ENCODE measurements at places on chromosomes 2 and 18.

- DNase-seq: no peak
These were observed 22.2 kb upstream of the MSTN start for GRCh38 chr2:190084704-190085103.

DNA sequence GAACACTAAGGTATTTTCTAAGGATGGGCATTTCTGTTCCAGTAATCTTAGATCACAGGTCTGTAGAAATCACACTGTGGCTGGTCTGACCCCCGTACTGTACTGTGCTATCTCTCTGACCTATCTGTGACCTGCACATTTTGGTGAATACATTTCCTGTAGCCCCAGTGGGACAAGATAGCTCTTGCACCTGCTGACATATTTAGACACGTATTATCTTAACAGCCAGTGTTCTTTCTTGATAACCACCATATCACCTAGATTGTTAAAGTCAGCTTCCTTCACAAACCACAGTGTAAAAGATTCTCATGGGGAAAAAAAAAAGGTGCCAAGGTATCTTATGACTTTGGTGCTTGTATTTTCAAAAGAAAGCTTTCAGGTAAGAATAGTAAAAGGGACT is 39.8 kb upstream of the TMEM247 start:
- no peak for DNase-seq

- DNase-seq: no peak
These were observed 336.9 kb upstream of the PIK3C3 start for GRCh38 chr18:41618147-41618546.

DNA sequence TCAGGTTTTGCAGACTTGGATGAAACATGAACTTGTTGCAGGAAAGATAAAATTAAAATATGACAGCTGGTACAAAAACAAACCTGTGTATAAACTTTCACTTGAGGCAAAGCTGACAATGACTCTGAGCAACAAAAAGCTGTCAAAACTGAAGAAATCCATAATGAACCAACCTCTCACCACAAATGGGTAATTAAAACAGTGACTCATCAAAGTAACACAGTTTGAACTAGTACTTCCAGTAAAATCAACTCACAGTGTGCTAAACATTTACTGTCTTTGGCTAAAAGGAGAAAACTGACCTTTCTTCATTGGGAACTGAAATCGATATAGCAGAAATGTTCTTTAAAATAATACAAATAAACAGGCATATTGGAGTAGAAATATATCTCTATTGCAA is 209.7 kb downstream of the WDPCP start:
- DNase-seq: no peak

DNA sequence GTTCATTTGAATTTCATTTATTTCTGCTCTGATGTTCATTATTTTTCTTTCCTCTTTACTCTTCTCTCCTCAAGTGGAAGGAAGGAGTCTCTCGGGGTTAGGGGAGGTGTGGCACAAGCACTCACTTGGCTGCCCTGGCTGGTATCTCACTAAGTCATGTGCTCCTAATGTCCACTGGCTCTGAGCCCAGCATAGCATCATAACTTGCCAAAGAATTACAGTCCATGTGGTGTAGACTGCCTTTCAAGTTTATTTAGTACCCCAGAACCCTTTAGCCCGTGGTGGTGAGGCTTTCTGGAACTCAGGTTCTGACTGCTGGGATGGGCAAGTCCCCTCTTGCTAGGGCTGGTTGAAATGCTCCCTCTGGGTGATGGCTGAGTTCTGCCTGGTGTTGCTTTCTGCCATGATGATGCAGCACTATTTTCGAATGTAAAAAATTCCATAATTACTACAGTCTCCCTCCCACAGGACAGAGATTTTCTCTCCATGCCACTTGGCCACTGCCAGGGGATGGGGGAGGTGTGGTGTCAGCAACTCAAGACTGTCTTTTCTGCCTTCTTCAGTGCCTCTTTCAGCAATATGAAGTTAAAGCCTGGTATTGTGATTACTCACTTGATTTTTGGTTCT is 22.2 kb downstream of the SPAG16 start:
- no peak for DNase-seq

DNA sequence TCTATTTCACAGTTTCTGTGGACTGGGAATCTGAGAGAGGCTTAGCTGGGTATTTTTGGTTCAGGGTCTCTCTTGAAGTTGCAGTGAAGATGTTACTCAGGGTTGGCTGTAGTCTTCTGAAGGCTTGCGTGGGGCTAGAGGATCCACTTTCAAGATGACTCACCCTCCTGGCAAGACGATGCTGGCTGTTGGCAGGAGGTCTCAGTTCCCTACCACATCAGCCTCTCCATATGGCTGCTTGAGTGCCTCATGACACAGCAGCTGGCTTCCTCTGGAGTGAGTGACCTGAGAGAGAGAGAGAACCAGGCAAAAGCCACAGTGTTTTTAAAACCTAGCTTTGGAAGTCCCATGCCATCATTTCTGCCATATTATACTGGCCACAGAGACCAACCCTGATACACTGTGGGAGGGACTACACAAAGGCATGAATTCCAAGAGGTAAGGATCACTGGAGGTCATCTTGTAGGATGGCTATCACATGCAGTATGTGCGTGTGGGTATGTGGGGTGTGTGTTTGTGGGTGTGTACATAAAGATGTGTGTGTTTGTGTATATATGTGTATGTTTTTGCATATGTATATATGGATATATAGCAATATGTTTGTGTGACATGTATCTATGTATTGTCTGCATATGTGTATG is 25.1 kb downstream of the DNPEP start:
- DNase-seq: no peak

- DNase-seq: no peak
These were observed 450.2 kb downstream of the TSN start for GRCh38 chr2:122205641-122206040.

- DNase-seq: no peak
These were observed 14.8 kb upstream of the ZAP70 start for GRCh38 chr2:97698530-97698929.

DNA sequence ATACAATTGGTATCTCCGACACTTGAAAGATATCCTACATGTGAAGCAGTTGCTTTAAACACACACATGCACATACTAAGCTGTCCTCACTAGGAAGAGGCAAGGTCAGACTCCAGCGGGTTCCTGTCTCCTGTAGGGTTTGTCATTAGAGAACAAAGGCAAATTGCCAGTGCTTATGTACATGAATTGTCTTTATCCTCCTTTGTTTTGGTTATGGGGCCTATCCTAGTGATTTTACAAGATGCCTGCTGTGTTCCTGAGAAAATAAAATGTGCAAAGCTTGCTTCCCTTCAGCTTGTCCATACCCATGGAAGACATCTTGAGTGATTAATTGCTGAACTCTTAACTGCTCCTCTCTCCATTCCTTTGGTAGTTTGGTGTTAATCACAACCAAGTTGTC is 86.7 kb upstream of the SLC39A10 start:
- DNase-seq: no peak

GRCh38 chr2:9909106-9909505 is 42.4 kb upstream of the GRHL1 start:
- no peak for DNase-seq

GRCh38 chr2:38682008-38682575 is 16.2 kb downstream of the GALM start:
- DNase-seq: no peak

DNA sequence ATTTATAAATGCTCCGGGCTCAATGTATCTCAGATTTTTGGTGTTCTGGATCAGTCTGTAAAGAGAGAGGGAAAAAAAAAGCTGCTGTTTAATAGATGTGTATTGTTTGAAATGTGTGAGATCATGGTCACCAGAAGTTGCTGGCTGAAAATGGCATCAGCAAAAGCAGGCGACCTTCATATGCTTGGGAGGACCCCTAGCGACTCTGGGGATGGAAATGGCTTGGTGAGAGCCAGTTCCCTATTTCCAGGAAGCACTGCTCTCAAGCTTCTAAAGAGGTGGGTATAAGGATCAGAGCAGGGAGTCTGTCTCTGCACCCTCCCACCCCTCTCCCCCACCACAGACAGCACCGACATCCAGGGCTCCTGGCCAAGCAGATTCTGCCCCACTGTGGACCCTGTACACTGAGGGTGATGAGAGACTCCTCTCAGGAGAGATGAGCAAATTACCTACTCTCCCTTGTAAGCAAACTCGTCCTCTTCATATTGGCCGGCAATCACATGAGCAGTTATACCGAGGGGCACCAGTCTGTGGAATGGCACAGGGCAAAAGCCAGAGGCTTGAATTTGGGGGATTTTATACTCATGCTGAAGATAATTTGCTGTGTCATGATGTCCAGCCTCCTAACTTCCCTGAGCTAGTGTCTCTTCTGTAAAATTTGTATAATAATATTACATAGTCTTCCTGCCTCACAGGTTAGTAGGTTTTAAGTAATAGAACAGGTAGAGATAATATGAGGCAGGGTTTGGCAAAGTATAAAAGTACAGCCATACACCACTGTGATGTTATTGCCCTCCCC is 29.6 kb downstream of the LHCGR start:
- DNase-seq: no peak

GRCh38 chr18:58231930-58232329 is 187.9 kb downstream of the NEDD4L start:
- DNase-seq: no peak

DNA sequence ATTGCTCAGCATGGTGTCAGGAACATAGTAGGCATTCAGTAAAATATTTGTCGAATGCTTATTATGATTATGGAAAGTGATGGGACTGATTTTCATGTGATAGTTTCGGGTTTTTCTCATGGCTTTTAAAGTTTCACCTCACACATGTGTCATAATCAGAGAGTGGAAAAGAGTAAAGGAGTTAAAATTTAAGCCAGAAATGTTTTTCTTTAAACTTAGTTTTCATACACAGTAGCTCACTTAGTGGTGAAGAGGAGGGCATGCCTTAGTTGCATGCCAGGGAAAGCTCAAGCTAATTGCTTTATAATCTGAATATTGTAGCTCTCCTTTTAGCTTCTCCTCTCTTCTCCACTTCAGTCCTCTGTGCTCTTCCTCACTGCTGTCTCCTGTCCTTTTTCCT is 38.0 kb downstream of the EHBP1 start:
- DNase-seq: no peak

GRCh38 chr18:22286585-22286984 is 117.2 kb downstream of the GATA6 start:
- DNase-seq: no peak

Data from neuronal stem cell (in vitro differentiated cells).